Activated CD8-positive, alpha-beta memory T cell treated with anti-CD3 and anti-CD28 coated beads for 4 hours (primary cell): ENCODE measurements at places on chromosomes 4 and X.

DNA sequence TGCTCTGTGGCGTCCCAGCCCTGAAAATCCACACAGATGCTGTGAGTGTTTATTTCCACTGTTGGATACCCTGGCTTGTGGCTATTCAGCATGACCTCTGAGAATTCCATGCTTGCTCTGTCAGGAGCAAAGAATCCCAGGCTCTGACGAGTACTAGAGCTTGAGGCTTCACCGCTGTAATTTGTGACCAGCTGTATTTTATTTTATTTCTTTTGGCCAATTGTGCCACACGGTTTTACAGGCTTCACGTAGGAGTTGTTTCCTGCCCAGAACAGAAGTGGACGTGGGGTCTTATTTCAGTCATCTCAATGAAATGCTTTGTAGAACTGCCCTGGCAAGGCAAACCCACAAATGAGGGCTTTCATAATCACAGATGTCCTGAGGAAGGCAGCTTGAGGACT is 69.4 kb upstream of the CLDN34 start:
- no peak for DNase-seq

GRCh38 chr4:21447301-21448054 is 501.1 kb downstream of the KCNIP4 start:
- DNase-seq, result no peak

- no peak for DNase-seq
Measured at GRCh38 chrX:38260231-38260630, 39.6 kb upstream of the SRPX start.

GRCh38 chrX:10073671-10074070 is 83.1 kb upstream of the CLCN4 start:
- DNase-seq, result no peak

- no peak for DNase-seq
Measured at GRCh38 chr4:122285285-122285684, 93.5 kb upstream of the ADAD1 start.
